NCI-H1930 (cell line): ENCODE measurements at places on chromosomes 4 and X.
A peak's percentile ranks its signal among the peaks of the same experiment; 100 is the strongest.

GRCh38 chr4:174357321-174357720 is 73.6 kb downstream of the CEP44 start:
- no peak for DNase-seq

- no peak for DNase-seq
Observed at GRCh38 chr4:762211-763190, 56.9 kb downstream of the PCGF3 start.

GRCh38 chrX:146424422-146424821 is 385.1 kb upstream of the CXorf51B start:
- DNase-seq = no peak

DNA sequence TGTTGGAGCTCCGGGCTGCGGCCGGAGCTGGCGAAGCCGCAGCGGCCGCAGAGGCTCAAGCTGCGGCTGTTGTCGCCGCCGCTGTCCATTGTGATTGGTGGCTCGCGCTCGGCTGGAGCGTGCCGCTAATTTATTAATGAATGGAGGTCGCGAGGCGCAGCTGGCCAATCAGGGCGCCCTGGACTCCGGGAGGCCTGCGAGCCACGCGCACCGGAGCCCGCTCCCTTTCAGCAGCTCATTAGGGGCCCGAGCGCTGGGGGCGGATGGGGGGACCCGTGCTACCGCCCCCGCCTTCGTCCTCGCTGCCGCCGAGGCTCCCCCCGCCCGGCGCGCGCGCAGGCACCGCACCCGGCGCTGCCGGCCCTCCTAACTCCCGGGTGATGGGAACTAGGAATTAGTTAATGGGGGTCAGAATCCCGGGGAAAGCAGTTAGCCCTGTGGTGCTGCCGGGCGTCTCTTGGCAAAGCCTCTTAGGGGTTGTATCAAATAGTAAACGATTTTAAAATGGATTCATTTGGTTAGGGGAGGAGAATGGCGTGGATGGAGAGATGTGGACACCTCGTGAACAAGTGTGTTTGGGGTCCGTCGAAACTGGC is 589 bp upstream of the NEUROG2 start:
- DNase-seq = peak; percentile 62

GRCh38 chrX:68930542-68931317 is 101.9 kb downstream of the EFNB1 start:
- no peak for DNase-seq

DNA sequence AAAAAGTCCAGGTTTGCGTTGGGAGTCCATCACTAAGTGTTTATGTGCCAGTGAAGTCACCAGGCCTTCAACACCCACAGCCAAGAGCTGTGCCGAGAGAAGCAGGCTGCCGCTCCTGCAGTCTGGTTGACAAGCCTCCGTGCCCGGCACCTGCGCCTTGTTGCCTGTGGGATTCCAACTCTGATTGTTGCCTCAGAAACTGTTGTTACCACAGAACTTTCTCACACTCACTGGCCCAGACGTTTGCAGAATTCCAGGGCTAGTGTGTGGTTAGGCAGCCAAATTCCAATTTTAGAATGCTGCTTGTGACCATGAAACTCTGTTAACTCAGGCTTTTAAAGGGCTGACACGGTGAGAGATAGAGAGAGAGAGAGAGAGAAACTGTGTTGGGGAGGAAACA is 119.5 kb upstream of the LIMCH1 start:
- no peak for DNase-seq

DNA sequence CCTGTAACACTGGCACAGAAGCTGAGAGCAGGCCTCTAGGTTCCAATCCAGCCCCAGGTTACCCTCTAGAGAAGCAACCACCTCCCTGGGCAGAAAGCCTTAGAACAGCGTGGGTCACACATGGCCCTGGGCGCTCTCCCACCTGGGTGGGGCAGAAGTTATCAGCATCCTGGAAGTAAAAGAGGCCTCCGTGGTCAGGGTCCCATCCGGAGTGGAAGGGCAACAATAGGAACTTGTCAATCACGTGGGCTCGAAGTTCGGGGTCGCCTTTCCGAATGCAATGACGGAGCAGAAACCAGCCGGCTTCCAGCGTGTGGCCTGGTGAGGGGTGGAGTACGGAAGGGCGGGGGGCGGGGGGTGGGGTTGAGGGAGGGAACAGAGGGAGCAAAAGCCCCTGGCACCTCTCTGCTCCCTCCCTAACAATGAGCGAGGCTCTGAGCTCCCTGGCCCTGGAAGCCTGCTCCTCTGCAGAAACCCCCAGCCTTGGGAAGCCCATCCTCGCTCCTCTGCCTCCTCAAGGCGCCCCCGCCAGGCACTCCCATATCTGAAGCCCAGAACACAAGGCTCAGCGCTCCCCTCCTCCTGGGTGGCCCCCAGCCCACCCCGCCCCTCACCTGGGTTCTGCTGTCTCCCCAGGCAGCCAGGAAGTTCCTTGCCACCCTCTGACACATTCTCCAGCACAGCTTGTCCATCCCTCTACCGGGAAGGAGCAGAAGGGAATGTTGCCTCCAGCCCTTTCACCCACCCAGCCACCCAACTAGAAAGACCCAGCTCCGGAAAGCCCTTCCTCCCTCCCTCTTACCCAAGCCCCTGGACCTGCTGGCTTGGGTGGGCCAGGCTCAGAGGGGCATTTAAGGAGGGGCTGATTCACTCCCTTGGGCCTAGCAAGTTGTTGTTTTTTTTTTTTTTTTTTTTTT is 2.8 kb downstream of the RENBP start:
- DNase-seq = no peak

DNA sequence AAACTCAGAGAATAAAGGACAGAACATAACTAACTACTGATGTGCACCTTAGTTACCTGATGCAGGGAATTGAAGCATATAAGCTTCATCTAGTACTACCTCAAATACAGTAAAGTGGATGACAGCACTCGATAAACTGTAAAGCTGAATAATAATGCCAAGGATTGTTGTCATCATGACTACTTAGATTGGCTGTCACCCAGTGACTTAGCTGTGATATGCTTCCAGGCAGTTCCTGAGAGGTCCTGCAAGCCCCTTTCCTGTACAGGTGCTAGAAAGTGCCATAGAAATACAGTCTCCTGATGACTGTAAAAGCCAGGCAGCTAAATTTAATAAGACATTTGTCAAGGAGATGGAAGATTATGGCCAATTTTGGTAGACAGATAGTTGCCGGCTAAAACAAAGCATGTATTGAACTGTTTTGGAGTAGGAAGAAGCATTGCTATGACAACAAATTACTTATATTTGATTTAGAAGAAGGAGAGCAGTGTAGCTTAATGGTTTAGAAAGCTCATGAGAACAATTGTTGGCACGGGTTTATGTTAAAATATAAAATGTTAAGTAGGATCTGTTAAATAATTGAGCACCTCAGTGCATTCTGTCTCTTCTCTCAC is 29.7 kb downstream of the TMEM164 start:
- no peak for DNase-seq

DNA sequence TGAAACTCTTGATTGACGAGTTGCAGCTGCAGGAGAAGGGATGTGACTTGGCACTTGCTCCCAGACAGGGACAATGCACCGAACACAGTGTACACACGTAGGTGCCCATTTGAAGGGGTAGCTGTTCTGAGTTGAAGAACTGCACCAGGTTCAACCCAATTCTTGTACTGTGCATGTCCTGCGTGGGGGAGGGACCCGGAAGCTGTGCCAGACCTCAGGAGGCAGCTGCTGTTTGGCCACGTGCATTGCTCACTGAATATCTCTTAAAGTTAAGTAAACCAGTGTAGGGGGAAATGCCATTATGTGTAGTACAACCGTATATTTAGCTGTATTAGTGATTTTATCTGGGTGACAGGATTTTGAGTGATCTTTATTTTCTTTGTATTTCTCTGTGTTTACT is 12.0 kb upstream of the RBBP7 start:
- DNase-seq = peak; percentile 2
